ENCODE measurements at places on chromosomes 12 and 14. TPM values are rescaled to one million over a fixed set of nuclear protein-coding genes. Genes with fewer than 3 reads are reported as not detected.

The TBX3 gene
- 0.81 TPM for total RNA-seq

The AICDA gene
- not detected for total RNA-seq

The TMEM52B gene
- not detected for total RNA-seq

The TMTC3 gene
- 41.5 TPM for total RNA-seq

The EMP1 gene
- total RNA-seq, result 167 TPM

The SERPINA5 gene
- 0.67 TPM for total RNA-seq

The ZNF84 gene
- 18.7 TPM for total RNA-seq

The POTEG gene
- not detected for total RNA-seq

The KRT83 gene
- total RNA-seq, result not detected

The TMEM121 gene
- total RNA-seq, result 8.4 TPM

The GPR135 gene
- total RNA-seq, result 0.66 TPM

The TAS2R8 gene
- total RNA-seq, result not detected

The PLEKHD1 gene
- under 0.01 TPM for total RNA-seq

The SLC17A8 gene
- not detected for total RNA-seq

The OR6C2 gene
- not detected for total RNA-seq

The R3HDM2 gene
- total RNA-seq, result 4.5 TPM

The NUDT4 gene
- 137 TPM for total RNA-seq

The APAF1 gene
- total RNA-seq, result 40.8 TPM

The JPH4 gene
- not detected for total RNA-seq

The MFAP5 gene
- 0.25 TPM for total RNA-seq

The NAV3 gene
- 28.7 TPM for total RNA-seq

The NDUFA9 gene
- 81.6 TPM for total RNA-seq

The GCH1 gene
- 7.1 TPM for total RNA-seq

The SERPINA4 gene
- not detected for total RNA-seq

The PTCSC3 gene
- total RNA-seq, result not detected

The AKT1 gene
- total RNA-seq, result 224 TPM

The GPRC5A gene
- 15.1 TPM for total RNA-seq

The RNFT2 gene
- 2.6 TPM for total RNA-seq

The OTX2 gene
- total RNA-seq, result not detected

The DIO3 gene
- not detected for total RNA-seq

The EXOC3L4 gene
- not detected for total RNA-seq

The CELA1 gene
- not detected for total RNA-seq

The MIP gene
- 0.07 TPM for total RNA-seq

The JDP2 gene
- total RNA-seq, result 10.1 TPM

The RAPGEF3 gene
- total RNA-seq, result 35.8 TPM

The DDX47 gene
- total RNA-seq, result 90.0 TPM

The B3GNT4 gene
- total RNA-seq, result 0.04 TPM

The GLIPR1L1 gene
- total RNA-seq, result not detected

The IKBIP gene
- 49.6 TPM for total RNA-seq

The TRHDE gene
- not detected for total RNA-seq

The SPIC gene
- not detected for total RNA-seq

The COCH gene
- 0.18 TPM for total RNA-seq

The FAM161B gene
- total RNA-seq, result 1.5 TPM

The BBS10 gene
- 17.7 TPM for total RNA-seq

Data from pulmonary artery endothelial cell (primary cell).